DMS79 treated with DMSO at 0.1 percent for 48 hours (cell line): ENCODE measurements at places on chromosomes 11 and 22.

- no peak for DNase-seq
These were observed 15.2 kb upstream of the PLAAT3 start for GRCh38 chr11:63629426-63629825.

DNA sequence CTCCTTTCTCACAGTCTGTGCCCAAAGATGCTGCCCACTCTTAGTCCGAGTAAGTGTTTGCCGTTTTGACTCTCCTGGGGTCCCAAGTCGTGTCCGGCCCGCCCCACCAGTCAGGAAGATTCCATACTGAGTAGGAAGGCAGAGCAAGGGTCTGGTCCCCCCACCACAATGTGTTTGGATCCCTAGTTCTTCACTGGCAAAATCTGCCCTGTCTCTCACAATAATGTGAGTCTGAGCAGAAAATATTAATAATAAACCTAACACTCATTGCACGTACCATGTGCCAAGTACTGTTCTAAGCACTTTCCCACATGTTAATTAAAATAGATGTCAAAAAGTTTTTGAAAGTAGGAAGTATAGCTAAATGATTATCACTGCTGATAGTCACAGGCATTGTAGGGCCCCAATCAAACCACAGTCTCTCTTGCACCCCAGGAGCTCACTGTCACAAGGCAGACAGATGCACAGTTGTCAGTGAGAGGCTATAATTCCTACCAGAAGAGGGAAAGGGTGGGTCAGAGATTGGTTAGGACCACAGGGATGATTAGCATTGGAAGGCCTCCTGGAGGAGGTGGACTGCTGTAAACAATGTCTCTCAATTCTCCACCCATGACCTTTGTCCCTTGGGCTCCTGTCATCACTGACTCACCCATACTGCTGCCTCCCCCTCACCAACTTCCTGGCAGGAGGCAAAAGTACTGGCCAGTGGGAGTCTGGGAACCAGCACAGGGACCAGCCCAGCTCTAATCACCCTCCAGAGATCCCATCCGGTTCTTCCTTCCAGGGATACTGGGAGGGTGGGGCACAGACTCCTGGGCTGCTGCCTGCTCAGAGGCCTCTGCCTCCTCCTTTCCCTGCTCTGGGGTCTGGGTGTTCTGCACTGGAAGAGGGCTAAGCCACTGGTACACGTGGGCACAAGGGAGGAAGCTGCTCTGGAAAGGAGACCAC is 1.0 kb upstream of the POLD4 start:
- no peak for DNase-seq

DNA sequence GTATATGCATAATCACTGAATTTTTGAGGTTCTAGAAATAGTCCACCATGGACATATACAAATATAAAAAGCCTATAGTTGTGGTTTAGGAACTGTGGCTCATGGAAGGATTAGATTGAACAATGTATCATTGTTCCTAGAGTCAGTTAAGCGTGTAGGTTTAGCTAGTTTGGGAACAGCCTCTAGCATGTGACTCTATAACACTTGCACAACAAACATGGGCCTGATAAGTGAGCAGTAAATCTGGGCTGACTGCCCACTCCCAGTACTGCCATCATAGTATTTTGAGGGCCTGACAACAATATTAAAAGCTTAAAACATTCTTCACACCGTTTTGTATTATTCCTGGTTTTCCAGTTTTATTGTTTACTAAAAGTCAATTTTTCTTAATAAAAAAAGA is 47.0 kb downstream of the YAP1 start:
- no peak for DNase-seq

DNA sequence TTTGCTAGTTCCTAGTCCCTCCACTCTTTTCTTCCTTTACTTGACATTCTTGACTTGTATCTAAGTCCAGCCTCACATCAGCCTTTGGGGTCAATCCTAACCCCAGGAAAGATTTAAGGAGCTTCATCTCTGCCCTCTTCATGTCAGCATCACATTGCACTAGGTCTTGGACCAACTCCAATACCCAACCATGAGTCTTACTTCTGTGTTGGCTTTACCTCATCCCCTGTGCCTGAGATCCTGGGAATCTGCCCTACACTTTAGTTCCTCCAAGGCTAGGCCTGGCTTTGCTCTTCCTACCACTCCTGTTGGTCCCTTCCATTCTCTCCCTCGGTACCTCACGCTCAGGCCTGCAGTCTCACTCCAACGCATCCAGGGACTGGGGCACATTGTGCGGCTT is 117.0 kb downstream of the SLC1A2 start:
- no peak for DNase-seq

DNA sequence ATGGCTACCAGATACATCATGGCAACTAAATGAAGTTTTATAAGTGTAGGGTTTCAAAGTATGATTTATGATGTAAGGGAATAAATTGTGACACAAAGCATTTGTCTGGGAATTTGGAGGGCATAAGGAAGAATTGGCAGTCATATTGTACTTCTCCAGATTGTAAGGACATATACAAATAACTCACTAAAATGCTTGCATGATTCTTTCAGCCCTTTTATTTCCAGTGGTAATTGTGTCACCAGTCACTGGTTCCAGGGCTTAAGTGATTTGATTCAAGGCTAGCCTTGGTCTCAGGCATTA is 299.4 kb upstream of the ANO5 start:
- no peak for DNase-seq
